Prostate gland (tissue), 2 donors: ENCODE measurements at places on chromosomes 7 and 10. TPM values are rescaled to one million over a fixed set of nuclear protein-coding genes. Genes with fewer than 3 reads are reported as not detected.
A peak's percentile ranks its signal among the peaks of the same experiment; 100 is the strongest.

DNA sequence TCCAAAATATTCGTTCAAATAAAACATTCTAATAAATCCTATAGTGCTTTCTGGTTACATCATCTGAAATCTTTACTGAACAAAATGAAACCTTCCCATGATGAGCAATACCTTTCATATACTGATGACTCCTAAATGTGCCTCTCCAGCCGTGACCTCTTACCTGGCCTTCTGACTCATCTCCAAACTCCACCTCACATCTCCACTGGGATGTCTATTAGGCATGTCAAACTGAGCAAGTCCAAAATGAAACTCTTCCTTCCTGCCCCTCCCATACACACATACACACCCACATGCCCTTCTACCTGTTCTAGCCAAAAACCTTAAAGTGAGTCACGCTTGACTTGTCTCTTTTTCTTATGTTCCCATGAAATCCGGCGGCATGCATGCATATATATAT is 22.9 kb downstream of the GSAP start:
- H3K4me3 ChIP-seq, result no peak overlapping the region
- no peaks in the 10 kb centered on the region for H3K27me3 ChIP-seq
- H3K27ac ChIP-seq, result no peak overlapping the region
- no peaks in the 10 kb centered on the region for H3K4me1 ChIP-seq
- no peaks in the 10 kb centered on the region for H3K36me3 ChIP-seq

LRRD1 gene
- total RNA-seq, result 0.40 TPM

INHBA gene
- total RNA-seq, result 6.6 TPM

DNA sequence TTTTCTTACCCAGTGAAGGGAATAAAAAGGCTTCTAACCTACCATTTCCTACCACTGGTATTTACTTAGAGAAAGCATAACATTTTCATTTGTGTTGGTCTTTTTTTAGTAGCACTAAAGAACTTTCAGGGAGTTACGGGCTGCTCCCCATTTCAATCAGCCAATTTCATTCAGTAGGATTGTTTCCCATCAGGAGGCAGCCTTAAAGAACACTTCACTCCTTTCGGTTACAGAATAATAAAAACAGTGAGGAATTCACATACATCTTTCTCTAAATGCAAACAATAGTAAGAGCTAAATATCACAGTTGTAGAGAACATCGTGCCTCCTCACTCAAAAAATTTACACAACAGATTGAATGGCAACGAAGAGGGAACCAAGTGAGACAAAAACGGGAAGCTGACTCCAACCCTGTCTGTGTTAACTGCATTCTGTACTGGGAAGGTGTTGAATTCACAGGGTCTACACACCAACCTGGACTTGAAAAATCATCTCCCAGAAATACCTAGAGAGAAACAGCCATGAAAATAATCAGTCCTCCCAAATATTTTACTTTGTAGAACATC is 55.5 kb upstream of the ABLIM1 start:
- no peak overlapping the region for H3K4me3 ChIP-seq
- no peaks in the 10 kb centered on the region for H3K4me1 ChIP-seq
- no peaks in the 10 kb centered on the region for H3K36me3 ChIP-seq

- DNase-seq, result no peak
- H3K4me1 ChIP-seq, result no peaks in the 10 kb centered on the region
- no peaks in the 10 kb centered on the region for H3K27me3 ChIP-seq
- no peaks in the 10 kb centered on the region for H3K36me3 ChIP-seq
- H3K4me3 ChIP-seq, result no peak overlapping the region
Measured at GRCh38 chr7:102869195-102869594, 43.6 kb upstream of the LRRC17 start.

PHKG1 gene
- total RNA-seq, result 0.82 TPM

PON3 gene
- 1.9 TPM for total RNA-seq

SHLD2 gene
- total RNA-seq, result 25.2 TPM

IDI2 gene
- total RNA-seq, result not detected

DNA sequence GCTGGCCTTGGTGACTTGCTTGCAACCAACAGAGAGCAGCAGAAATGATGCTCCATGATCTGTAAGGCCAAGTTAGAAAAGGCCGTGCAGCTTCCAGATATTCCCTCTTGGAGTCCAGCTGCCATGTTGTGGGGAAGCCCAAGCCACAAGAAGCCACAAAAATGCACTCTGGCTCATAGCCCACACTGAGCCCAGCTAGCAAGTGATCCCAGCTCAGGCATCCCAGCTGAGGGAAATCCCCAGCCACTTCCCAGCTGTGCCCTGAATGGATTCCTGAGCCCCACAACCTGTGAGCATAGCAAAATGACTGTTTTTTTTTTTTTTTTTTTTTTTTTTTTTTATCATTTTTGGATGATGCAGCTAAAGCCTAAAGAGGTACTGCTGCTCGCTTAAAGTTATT is 11.1 kb upstream of the SDK1 start:
- no peak overlapping the region for H3K4me3 ChIP-seq
- no peak overlapping the region for H3K27ac ChIP-seq
- H3K27me3 ChIP-seq, result no peaks in the 10 kb centered on the region
- no peaks in the 10 kb centered on the region for H3K36me3 ChIP-seq

MBL2 gene
- total RNA-seq, result not detected

DNA sequence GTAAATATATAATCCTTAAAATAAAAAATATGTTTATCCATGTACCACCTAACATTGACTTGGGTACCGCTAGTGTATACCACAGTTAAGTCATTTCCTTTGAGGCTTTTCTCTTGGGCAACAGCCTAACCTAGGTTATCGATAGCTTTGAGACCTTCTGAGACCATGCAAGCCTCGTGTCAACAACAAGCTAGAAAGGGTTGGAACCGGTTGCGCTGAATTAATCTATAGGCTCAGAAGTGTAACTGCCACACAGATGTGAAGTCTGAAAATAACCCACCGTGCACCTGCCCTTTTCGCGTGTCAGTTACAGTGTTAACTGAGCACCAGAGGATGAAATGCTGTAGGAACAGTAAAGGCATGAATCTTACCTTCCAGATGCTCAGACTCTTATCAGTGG is 59.8 kb downstream of the ARID5B start:
- no peak overlapping the region for H3K27ac ChIP-seq
- no peaks in the 10 kb centered on the region for H3K36me3 ChIP-seq
- DNase-seq, result no peak
- H3K4me1 ChIP-seq, result no peaks in the 10 kb centered on the region
- H3K27me3 ChIP-seq, result no peaks in the 10 kb centered on the region
- H3K4me3 ChIP-seq, result no peak overlapping the region

GRCh38 chr7:134014935-134015334 is 112.2 kb upstream of the LRGUK start:
- no peaks in the 10 kb centered on the region for H3K4me1 ChIP-seq
- no peak for DNase-seq
- no peak overlapping the region for H3K27ac ChIP-seq
- H3K36me3 ChIP-seq, result no peaks in the 10 kb centered on the region
- no peaks in the 10 kb centered on the region for H3K27me3 ChIP-seq

GRCh38 chr10:24643679-24644209 is 79.9 kb downstream of the ARHGAP21 start:
- H3K4me3 ChIP-seq, result no peak overlapping the region
- H3K36me3 ChIP-seq, result no peaks in the 10 kb centered on the region
- DNase-seq, result no peak
- no peaks in the 10 kb centered on the region for H3K27me3 ChIP-seq

CDK13 gene
- total RNA-seq, result 91.6 TPM

DNA sequence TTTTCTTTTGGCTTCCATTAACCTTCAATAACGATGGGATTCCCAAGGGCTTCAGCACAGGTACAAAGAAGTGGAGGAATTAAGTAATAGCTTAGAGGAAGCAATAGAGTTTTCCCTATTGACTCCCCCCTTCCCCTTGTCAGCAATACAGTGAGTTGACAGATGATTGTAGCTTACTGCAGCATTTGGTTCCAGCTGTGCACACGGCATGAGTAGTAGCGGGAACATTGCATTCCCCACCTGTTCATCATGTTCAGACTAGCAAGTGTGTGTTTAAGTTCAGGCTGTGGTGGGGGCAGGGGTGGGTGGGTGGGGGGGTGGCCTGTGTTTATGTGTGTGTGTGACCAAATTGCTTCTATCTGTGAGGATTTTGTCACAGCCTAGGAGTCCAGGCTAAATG is 4.6 kb upstream of the ADRA2A start:
- H3K4me3 ChIP-seq, result no peak overlapping the region
- peaks cover 4% of the 10 kb centered on the region for H3K4me1 ChIP-seq
- H3K27me3 ChIP-seq, result peaks cover 4% of the 10 kb centered on the region

- H3K27ac ChIP-seq, result no peak overlapping the region
- no peak overlapping the region for H3K4me3 ChIP-seq
- DNase-seq, result no peak
- no peaks in the 10 kb centered on the region for H3K27me3 ChIP-seq
- H3K36me3 ChIP-seq, result no peaks in the 10 kb centered on the region
Measured at GRCh38 chr7:17042211-17042610, 160.4 kb upstream of the AGR3 start.

DNA sequence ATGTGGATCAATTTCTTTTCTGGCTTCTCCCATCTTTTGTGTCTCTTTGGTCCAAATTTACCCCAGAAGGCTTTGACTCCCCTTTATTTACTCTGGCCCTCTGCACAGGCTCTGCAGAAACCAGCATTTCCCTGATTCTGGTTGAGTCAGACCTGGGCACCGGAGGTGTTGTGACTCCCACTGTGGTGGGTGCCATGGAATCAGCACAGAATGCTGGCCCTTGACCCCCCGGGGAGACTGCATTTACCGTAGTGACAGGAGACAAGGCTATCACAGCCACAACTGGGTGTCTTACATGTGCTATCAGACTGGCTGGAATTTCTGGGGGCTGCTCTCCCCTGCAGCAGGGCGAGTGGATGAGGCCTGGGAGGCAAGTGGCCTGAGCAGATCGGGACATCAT is 37.6 kb downstream of the PLXDC2 start:
- no peaks in the 10 kb centered on the region for H3K4me1 ChIP-seq
- H3K36me3 ChIP-seq, result no peaks in the 10 kb centered on the region
- no peaks in the 10 kb centered on the region for H3K27me3 ChIP-seq
- no peak for DNase-seq
- H3K27ac ChIP-seq, result no peak overlapping the region

DNA sequence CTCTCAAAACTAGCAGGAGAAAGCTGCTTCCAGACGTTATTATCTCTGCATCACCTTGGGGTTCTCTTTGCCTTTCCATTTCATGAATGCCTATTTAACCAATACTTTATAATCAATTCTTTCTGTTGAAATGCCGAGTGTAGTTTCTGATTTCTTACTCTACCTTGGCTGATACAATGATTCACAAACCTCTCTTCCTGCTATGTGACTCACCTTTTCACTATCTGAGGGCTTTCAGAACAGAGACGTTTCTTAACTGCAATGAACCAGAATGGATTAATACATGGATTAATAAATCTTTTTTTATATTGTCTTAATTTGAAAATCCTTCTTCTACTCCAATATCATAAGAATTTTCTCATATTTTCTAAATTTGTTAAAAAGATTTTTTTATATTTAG is 46.4 kb upstream of the ZNF746 start:
- H3K27me3 ChIP-seq, result no peaks in the 10 kb centered on the region
- H3K4me1 ChIP-seq, result no peaks in the 10 kb centered on the region
- no peak overlapping the region for H3K4me3 ChIP-seq
- no peak overlapping the region for H3K27ac ChIP-seq
- peaks cover 8% of the 10 kb centered on the region for H3K36me3 ChIP-seq

GRCh38 chr10:117710181-117710798 is 167.7 kb downstream of the EMX2 start:
- H3K4me3 ChIP-seq, result no peak overlapping the region
- H3K27ac ChIP-seq, result no peak overlapping the region
- no peaks in the 10 kb centered on the region for H3K27me3 ChIP-seq
- no peaks in the 10 kb centered on the region for H3K4me1 ChIP-seq
- no peak for DNase-seq

GRCh38 chr10:14451341-14451740 is 120.6 kb upstream of the FRMD4A start:
- no peaks in the 10 kb centered on the region for H3K27me3 ChIP-seq
- H3K27ac ChIP-seq, result no peak overlapping the region
- H3K4me3 ChIP-seq, result no peak overlapping the region
- no peaks in the 10 kb centered on the region for H3K36me3 ChIP-seq
- H3K4me1 ChIP-seq, result no peaks in the 10 kb centered on the region

DNA sequence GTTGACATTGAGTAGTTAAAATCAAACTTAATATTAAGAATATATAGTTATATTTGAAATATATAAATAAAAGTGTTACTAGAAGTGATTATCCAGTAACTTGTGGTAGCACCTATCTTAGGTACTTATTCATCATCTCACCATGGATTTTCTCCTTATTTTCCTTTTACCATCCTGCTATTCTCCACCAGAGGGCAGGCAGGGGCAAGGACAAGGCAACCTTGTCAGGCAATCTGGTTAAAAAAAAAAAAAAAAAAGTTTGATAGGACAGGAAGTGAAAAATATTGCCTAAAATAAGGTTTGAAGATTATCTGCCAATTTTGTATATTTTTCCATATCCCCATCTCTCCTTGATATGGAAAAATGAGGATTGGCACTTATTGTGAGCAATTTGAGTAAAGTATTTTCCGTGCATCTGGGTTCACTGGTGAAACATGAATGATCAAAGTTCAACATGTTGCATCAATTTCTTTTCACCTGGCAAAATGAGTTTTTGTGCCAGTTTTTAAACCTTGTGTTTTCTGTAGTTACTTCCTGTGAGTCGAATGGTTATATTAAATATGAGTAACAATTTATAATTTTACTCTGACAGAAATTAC is 256.7 kb downstream of the AGMO start:
- no peak for DNase-seq
- H3K4me3 ChIP-seq, result no peak overlapping the region
- no peaks in the 10 kb centered on the region for H3K4me1 ChIP-seq
- H3K27me3 ChIP-seq, result no peaks in the 10 kb centered on the region

DNA sequence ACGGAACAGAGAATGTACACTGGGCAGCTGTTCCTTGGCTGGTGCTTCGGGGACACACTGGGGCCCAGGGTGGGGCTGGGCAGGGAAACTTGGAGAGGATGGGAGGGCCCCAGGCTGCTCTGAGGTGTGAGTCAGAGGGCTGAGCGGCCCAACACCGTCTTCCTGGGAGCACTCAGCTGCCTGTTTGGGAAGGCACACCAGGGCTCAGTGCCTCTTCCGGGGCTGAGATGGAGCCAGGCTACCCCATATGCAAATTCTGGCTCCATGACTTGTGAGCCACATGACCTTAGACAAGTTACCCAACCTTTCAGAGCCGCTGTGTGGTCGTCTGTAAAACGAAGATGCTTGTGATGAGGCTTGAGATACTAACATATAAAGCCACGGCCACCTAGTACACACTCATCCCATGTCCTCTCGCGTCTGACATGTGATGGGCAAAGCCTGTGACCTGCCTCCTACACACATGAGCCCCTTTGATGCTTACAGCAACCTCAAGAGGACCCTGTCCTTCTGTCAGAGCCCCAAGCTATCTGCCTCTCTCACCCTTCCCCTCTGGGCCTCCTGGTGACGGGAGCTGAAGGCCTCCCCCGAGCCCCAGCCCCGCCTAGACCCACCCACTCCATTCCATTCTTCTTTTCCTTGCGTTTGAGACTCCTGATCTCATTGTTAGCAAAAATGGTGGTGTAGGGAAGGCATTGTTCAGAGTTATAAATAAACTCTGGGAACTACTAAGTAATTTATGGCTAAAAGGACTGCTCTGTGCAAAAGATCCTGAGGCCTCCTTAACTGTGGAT is 26.1 kb downstream of the KLRG2 start:
- no peak overlapping the region for H3K27ac ChIP-seq
- H3K4me1 ChIP-seq, result no peaks in the 10 kb centered on the region
- DNase-seq, result no peak
- H3K4me3 ChIP-seq, result no peak overlapping the region

AUTS2 gene
- total RNA-seq, result 55.2 TPM

- H3K27ac ChIP-seq, result no peak overlapping the region
- no peaks in the 10 kb centered on the region for H3K4me1 ChIP-seq
Measured at GRCh38 chr10:1102416-1102815, 46.2 kb downstream of the WDR37 start.

- H3K27me3 ChIP-seq, result no peaks in the 10 kb centered on the region
- peaks cover 12% of the 10 kb centered on the region for H3K4me1 ChIP-seq
- peak overlapping the region; percentile 85 for H3K27ac ChIP-seq
- DNase-seq, result peak; percentile 61
Measured at GRCh38 chr7:151676759-151677158, 157.1 kb upstream of the RHEB start.
